Stimulated activated CD8-positive, alpha-beta memory T cell treated with anti-CD3 and anti-CD28 coated beads, Interleukin-2, amount 100 ng/mL, for 1 hour (primary cell): ENCODE measurements at places on chromosomes 13 and 19.
A peak's percentile ranks its signal among the peaks of the same experiment; 100 is the strongest.

DNA sequence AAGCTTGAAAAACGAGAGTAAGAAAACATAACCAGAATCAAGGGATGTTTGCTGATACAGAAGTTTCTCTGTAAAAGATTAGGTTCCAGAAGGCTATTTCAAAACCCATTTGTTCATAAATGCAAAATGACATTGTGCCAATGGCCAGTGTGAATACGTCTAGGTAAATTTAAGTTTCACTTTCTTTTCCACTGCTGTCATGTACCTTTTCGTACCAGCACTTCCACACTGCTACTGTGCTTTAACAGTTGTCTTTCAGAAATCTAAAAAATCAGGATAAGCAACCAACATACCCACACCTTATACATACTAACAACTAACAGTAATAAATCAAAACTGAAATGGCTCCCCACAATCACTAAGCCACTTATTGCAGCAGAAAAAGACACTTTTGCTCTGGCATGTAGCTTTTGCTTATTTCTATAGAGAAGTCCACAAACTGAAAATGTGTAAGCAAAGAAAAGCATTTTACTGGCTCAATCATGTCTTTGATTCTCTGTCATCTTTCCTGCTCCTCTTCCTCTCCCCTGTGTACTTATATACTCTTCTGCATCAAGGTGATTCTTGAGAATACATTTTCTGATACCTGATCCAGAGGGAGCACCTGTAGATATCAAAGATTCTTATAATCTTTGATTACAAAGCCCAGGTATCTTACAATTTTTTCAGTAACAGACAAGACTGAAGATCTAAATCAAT, 34.3 kb downstream of the ELF1 start:
- no peak for DNase-seq

DNA sequence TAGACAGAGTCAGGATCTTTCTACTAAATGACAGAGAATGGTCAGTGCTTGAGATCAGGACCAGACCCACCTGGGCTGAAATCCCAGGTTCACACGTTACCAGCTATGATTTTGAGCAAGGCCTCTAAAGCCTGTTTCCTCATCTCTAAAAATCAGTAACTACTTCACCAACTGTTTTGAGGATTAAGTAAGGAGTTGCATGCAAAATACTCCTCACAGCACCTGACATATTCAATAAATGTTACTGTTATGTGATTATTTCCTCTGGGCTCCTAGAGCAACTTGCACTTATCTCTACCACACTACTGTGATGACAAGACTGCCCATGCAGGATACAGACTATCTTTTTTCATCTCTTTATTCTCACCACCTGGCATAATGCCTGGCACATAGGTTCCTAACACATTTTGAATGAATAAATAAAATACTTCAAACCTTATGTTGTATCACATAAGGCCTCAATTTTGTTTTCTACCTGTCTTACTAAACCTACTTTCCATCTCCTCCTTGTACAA, 1.8 kb downstream of the KATNAL1 start:
- DNase-seq = no peak

GRCh38 chr13:98004107-98004506, 50.6 kb downstream of the IPO5 start:
- no peak for DNase-seq

GRCh38 chr13:90197722-90198121, 1149.8 kb upstream of the MIR17HG start:
- DNase-seq = no peak

- DNase-seq = no peak
These were observed 254.1 kb upstream of the SOX21 start for GRCh38 chr13:94966422-94966955.

- no peak for DNase-seq
These were observed 164.6 kb downstream of the KLF5 start for GRCh38 chr13:73223372-73223781.

DNA sequence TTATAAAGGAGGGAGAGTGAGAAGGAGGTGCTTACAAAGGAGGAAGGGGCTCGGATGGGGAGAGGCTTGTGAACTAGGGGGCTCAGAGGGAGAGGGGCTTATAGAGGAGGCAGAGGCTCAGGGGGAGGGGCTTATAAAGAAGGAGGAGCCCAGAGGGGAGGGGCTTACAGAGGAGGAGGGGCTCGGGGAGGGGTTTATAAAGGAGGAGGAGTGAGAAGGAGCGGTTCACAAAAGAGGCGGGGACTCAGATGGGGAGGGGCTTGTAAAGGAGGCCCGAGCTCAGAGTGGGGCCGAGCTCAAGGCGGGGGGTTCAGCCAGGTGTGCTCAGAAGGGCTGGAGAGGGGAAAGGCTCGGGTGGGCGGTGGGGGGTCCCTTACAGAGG, 500 bp downstream of the SMIM24 start:
- no peak for DNase-seq

GRCh38 chr13:73399347-73400216, 340.8 kb downstream of the KLF5 start:
- no peak for DNase-seq

DNA sequence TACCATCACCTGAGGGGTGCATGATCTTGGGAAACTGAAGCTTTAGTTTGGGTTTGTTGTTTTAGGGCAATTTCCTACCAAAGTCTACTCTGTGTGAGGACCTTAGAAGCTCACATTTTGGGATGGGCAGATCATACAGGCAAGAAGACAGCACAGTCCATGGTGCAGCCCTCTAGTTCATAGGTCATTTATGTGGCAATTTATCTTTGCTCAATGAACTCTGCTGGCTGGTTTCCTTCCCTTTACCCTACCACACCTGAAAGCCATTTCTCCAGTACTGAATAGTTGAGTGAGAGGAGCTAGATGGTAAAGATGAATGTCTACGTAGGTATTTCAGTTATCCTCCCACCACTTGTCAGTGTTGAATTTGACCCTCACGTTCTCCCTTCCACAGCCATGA, 87.5 kb upstream of the KLF12 start:
- no peak for DNase-seq

- DNase-seq = no peak
These were observed 4.1 kb downstream of the ATP8A2 start for GRCh38 chr13:25375727-25376358.

DNA sequence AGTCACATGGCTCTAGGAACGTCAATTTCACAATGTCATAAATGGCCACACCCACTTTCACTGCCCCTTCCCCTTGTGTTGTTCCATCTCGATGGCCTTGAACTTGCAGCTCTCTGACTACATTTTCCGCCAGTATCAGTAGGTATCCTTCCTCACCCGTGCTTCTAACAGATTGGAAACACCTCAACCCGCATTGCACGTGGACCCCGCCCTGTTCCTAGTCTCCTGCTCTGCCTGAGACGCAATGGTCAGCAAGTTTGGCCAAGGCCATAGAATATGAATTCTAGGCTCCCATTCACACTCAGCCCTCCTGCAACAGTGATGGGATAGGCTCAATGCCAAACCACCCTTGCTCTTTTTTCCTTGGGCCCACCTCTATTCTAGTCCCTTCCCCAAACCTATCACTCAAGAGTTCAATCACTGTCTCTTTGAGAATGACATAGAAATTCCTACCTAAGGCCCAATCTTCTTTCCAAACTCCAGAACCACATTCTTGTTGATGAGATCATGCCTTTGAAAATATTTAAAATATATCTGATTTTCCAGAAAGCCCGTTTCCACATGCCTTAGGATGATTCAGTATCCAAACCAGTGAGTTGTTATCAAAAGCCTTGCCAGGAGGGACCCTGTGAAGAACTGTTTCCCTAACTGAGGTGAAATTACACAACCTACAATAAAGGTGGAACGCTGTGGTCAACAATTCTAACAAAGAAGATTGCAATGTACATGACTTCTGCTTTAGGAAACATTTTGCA, 334.6 kb downstream of the MYO16 start:
- DNase-seq = no peak

- peak; percentile 35 for DNase-seq
These were observed 105.6 kb downstream of the RAB20 start for GRCh38 chr13:110455941-110456340.

GRCh38 chr13:80742033-80742432, 401.1 kb upstream of the SPRY2 start:
- DNase-seq = no peak

GRCh38 chr13:33799950-33800592, 17.9 kb upstream of the RFC3 start:
- DNase-seq = no peak
